ENCODE measurements at places on chromosomes 5 and 9.
A peak's percentile ranks its signal among the peaks of the same experiment; 100 is the strongest.

- DNase-seq = no peak
Measured at GRCh38 chr5:109278141-109278540, 131.6 kb downstream of the PJA2 start.

- DNase-seq = no peak
Measured at GRCh38 chr9:99561509-99561917, 260.2 kb upstream of the NR4A3 start.

- no peak for DNase-seq
Measured at GRCh38 chr5:123874600-123875201, 362.7 kb downstream of the CSNK1G3 start.

DNA sequence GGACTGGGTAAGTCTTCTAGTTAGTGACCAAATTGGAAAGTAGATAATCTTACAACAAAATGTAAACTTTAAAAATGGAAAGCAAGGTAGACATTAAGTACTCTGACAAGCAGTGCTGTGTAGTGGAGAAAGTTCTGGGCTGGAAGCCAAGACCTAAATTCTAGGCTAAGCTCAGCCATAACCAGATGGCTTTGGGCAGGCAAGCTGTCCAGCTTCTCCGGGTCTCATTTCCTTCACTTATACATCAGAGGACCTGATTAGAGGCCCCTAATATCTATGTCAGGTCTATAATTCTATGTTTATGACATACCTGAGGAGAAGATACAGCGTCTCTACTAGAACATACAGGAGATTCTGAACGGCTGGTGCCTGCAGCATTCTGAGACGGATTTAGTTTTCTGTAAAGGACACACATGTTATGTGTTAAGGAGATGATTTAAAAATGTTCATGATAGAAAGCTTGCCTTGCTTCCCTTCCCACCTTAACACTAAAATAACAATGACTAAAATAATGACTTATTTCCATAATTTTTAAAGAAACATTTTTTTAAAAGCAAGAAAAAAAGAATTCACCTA is 61.2 kb downstream of the ELL2 start:
- DNase-seq = peak; percentile 59

- peak; percentile 45 for DNase-seq
Measured at GRCh38 chr5:169347786-169348185, 46.8 kb upstream of the SLIT3 start.

DNA sequence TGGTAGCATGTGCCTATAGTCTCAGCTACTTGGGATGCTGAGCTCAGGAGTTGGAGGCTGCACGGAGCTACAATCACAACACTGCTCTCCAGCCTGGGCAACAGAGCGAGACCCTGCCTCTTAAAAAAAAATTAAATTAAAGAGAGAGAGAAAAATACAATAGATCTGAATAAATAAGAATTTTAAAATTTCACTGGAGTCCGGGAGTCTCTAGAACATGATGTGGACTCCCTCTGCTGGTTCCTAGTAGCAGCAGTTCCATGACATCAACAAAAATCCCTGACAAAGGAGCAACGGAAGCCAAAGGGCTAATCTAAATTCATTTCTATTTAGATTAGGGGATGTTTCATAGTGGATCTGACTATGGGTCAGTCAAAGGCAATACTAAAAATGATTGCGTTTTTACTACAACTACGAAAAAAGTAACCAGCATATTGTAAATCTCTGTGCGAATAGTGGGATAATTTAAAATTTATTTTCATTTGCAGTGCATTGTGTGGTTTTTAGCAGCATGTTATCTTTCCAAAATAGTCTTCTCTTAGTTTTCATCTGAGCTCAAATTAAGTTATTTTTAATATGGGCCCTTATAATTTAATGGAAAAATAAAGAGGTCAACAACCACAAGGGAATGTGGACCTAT is 6.7 kb downstream of the INIP start:
- DNase-seq = peak; percentile 41

DNA sequence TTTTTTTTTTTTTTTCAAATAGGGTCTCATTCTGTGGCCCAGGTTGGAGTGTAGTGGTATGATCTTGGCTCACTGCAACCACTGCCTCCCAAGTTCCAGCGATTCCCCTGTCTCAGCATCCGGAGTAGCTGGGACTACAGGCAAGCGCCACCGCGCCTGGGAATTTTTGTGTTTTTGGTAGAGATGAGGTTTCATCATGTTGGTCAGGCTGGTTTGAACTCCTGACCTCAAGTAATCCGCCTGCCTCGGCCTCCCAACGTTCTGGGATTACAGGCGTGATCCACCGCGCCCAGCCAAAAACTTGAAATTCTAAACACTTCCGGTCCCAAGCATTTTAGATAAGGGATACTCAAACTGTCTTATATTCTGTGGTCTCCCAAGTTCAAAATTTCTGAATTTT is 718.9 kb upstream of the MEF2C start:
- no peak for DNase-seq

GRCh38 chr9:106958955-106959657 is 96.1 kb downstream of the ZNF462 start:
- DNase-seq = no peak

GRCh38 chr5:67543720-67544270 is 347.2 kb upstream of the CD180 start:
- peak; percentile 69 for DNase-seq

DNA sequence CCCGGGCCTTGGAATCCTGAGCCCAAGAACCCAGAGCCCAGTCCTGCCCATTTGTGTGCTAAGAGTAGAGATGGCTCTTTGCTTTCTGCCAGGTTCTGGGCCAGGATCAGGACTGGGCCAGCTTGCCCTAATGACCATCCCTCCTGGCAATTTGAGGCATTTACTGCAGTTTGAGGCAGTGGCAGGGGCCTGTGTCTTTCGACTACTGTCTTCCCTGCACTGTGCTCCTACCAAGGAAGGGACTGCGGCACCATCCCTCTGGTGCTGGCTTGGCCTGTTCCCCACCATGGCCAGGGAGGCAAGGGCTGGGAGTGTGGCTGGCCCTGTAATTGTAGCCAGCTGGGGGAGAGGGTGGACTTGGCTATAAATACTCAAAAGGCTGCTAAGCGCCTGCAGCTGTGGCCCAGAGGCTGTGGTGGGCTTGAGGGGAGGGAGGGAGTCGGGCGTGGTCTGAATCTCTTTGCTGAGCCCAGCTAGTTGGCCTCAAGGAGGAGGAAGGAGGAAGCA is 4.6 kb downstream of the ENHO start:
- DNase-seq = no peak

GRCh38 chr9:127022913-127023660 is 99.3 kb downstream of the ANGPTL2 start:
- DNase-seq = no peak

- peak; percentile 64 for DNase-seq
Measured at GRCh38 chr9:137544176-137544760, 5.9 kb downstream of the PNPLA7 start.

- DNase-seq = no peak
Measured at GRCh38 chr9:122930541-122931225, 629 bp downstream of the ZBTB26 start.

- peak; percentile 52 for DNase-seq
Measured at GRCh38 chr9:12815888-12816287, 41.1 kb downstream of the LURAP1L start.

GRCh38 chr9:96186591-96187011 is 115.4 kb downstream of the HSD17B3 start:
- no peak for DNase-seq

- DNase-seq = no peak
Measured at GRCh38 chr5:14356305-14356704, 213.2 kb downstream of the TRIO start.

DNA sequence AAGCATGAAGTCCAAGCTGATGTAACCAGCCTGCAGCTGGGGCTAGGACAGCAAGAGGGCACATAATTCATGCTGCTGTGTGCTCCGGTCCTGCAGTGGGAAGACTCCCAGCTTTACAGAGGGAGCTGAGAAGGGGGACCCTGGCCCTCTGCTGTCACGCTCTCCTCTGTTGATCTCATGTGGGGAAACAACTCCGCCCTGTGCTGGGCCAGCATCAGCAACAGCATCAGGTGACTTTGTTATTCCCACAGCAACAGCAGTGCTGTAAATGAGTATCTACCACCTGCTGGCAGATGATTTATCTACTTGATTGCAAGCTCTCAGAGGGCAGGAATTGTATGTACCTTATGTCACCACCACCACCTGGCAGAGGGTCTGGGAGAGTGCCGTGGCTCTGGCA is 176.2 kb downstream of the COL23A1 start:
- no peak for DNase-seq

DNA sequence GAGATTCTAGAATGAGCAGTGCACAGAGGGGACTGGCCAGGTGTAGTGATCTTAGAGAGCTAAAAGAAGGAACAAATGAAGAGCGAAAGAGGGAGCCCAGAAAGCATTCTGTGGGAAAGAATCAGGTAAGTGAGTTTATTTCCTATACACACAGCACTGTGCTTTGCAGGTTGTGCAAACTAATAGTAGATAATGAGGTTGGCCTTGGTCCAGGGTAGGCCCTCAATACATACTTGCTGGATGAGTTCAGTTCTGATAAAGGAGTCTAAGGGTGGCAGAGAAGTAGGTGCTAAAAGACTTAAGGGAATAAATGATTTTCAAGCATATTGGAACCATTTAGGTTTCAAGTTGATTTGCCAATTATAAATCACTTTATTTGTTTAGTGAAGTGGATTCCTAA is 122.0 kb downstream of the NPR3 start:
- no peak for DNase-seq

- no peak for DNase-seq
Measured at GRCh38 chr9:2790466-2790865, 53.4 kb downstream of the PUM3 start.

GRCh38 chr9:79254900-79255650 is 316.7 kb upstream of the TLE4 start:
- DNase-seq = no peak

DNA sequence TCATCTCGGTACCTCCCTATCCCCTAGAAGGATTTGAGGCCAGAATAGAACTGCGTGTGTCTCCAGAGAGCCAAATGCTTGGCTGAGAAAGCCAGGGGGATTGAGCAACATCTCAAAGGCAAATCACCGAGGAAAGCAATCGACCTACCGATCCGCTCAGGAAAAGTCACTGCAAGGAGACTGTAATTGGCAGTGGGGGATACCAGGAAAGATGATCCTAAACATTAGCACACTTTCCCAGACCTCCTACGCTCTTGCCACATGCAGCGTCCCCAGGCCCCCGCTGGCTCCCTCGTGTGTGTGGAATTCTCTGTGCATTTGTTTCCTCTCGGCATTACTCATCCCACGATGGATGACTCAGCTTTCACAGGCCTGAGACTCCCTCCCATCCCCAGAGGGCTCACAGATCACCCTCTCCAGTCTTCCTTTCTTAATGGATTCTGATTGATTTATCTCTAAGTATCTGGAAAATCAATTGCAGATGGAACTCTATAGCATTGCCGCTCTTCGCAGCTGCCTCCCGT is 82.2 kb upstream of the ICE1 start:
- peak; percentile 90 for DNase-seq

- DNase-seq = no peak
Measured at GRCh38 chr9:87873607-87874303, 8.9 kb upstream of the SPATA31E1 start.

DNA sequence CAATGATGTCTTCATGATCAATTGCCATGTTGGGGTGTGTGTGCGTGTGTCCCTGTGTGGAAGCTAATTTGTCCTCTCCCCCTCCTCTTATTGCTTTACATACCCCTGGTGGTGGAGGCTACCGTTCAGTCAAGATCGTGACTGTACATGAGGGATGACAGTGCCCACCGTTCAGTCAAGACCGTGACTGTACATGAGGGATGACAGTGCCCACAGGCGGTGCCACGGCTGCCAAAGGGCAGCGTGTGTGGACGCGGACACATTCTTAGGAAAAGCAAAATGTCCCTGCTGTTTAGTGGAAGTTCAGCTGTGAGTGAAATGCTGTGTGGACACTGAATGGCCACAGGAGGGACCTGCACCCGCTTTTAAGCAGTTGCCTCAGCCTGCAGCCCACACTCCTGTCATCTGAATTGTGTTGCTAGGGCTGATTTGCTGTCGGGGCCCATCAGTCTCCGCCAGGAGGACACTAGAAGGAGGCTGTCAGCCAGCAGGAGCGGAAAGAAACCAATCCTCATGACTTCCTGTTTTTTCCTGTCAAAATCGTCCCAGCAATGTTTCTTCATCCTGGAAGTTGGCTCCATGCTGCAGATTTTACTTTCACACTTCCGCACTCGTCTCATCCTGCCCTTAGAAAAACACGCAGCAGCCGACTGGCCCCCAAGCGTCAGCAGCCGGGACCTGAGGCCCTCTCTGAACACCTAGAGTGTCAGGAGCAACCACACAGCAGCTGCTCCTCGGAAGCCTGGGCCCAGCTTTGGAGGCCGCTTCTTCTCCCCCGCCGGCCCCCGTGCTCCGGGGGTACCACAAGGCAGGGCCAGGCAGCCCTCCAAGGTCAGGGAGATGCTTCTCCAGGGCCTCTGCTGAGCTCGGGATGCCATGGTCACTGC is 9.1 kb downstream of the OR2V1 start:
- DNase-seq = no peak

DNA sequence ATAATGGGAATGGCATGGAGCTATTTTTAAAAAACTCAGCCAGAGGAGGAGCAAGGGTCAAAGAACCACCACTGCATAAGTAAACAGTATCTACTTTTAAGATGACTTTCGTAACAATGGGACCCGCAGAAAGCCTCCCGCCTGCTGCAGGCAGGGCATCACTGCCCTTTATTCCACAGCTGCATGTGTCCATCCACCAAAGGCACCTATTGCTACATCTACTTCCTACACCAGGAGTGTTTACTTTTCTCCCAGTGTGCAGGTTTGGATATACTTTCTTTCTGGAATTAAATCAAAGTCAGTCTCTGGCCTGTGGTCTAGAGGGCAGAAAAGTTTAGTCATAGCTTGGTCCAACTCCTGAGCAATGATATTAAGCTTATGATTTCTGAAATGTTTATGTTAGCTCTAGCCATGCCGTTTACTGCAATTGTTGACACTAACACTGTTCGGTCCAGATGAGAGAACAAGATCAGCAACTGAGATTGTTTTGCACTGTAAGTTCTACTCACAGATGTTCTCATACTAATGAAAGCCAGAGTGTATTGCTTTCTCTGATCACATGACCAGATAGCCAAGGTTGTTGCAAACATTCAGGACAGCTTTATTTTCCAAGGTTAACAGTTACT is 391.5 kb downstream of the FGF10 start:
- DNase-seq = peak; percentile 99

- peak; percentile 15 for DNase-seq
Measured at GRCh38 chr5:79621056-79621455, 8.8 kb downstream of the TENT2 start.

DNA sequence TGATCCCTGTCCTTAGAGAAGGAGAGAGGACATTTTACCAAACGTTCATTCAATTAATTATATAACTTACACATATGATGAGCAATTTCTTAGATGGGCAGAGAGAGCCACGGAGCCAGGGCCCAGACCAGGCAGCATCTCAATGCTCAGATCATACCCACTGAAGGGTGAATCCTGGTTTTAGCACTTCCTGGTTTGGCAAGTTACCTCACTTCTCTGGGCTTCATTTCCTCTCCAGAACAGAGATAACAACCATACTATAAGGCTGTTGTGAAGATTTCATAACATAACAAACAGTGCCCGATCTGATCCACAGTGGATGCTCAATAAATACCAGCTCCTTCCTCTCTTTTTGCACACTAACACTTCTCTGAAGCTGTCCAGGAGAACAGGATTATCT is 271.1 kb downstream of the DENND1A start:
- DNase-seq = no peak

Measured in fibroblast of gingiva (primary cell).